H4 (cell line): ENCODE measurements at places on chromosomes 7 and 10. TPM values are rescaled to one million over a fixed set of nuclear protein-coding genes. Genes with fewer than 3 reads are reported as not detected.

Gene LIPK
- not detected in 2 replicates for total RNA-seq

DNA sequence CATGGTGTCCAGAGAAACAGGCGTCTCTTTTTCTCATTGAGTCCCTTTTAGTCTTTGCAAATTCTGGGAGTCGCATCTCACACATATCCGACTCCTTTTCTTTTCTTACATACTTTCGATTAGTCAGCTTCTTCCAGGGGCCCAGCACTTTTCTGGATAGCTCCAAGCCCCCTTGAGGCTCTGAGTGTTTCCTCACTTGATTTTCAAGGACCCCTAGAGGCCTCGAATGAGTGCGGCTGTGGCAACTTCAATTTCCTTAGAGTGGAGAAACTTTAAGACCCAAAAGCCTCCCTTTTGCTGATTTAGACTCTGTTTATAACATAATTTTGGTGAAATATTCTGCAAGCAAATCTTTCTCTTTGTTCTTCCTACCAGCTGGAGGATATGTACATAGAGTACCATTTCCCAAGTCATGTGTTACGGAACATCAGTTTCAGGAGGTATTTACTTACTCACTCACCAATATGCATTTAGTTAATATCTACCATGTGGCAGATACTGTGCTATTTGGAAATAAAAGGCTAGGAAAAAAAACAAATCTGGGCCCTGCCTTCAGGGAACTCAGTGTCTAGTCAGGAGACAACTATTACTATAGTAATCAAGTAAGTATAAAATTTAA, 555.2 kb downstream of the REEP3 start:
- DNase-seq: no peak

- no peak for DNase-seq
These were observed 133.5 kb downstream of the BUB3 start for GRCh38 chr10:123287594-123288247.

DNA sequence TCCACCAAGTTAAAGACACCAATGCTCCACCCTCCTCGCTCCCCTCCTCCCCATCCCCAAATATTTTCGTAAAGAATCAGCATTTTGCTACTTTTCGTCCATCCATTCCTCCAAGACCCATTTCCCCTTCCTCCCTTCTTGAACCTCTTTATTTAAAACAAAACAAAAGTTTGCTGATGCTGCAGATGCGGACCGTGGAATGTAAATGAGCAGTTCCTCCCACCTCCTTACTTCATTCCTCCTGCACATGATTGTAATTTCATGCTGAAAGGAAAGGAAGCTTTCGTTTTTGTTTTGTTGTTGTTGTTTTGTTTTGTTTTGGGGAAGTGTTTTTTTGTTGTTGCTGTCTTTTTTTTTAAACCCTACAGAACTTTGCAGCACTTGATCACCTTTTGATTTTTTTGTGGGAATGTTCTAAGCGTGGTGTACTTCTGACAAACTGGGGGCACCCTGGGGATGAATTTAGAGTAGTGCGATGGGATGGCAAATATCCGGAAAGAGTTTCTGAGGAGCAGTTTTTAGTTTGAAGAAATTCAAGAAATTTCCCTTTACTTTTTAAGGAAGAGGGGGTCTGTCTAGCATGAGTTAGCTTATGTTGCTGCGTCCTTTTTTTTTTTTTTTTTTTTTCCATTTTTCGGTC, 177.3 kb downstream of the TCF7L2 start:
- no peak for DNase-seq

GRCh38 chr10:75011221-75011620, 100.2 kb upstream of the SAMD8 start:
- no peak for DNase-seq

GRCh38 chr7:105065104-105065503, 51.1 kb downstream of the KMT2E start:
- DNase-seq: no peak

- no peak for DNase-seq
These were observed 2.9 kb downstream of the TWIST1 start for GRCh38 chr7:19114551-19114855.

Gene EPHA1
- not detected in 2 replicates for total RNA-seq

- no peak for DNase-seq
These were observed 118.0 kb downstream of the BUB3 start for GRCh38 chr10:123272171-123272570.

GRCh38 chr7:108331971-108332370, 124.3 kb downstream of the NRCAM start:
- DNase-seq: no peak

- no peak for DNase-seq
These were observed 86.2 kb downstream of the CREM start for GRCh38 chr10:35212856-35213255.

DNA sequence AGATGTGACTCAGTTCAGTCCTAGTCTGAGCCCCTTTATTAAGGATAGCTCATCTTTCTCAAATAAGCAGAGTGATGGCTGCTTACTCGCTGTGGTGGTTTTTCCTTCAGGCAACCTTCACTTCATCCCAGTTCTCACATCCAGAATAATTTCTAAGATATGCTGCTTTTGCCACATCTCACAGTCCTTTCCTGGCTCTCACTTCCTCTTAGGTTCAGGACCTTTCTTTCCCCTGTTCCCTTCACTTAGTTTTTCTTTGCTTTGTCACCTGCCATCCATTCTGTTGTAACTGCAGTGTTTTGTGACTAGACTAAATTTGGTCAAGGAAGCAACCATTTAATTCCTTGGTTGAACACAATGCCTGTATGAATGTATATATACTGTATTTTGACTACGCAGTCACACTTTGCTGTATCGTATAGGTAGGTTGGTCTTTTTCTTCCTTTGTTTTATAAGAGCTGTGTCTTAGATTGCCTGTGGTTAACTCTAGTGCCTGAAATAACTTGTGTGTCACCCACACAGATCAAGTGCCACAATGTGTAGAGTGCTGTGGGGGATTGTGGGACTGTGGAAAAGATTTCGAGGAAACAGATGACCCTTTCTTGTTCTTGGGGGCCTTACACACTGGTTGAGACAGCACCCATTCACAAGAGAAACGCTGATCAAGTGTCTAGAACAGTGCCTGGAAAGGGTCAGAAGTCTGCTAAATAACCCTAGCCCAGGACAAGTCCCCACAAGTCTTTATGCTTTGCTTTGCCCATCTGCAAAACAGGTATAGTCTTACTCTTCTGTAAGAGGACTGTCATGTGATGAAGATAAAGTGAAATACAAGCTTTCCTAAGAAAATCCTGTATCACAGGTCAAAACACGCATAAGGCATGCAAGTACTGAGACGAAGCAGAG, 2.6 kb downstream of the ZNF655 start:
- DNase-seq: no peak

Gene PDZD7
- total RNA-seq: 0.21 and 0.97 TPM in 2 replicates

DNA sequence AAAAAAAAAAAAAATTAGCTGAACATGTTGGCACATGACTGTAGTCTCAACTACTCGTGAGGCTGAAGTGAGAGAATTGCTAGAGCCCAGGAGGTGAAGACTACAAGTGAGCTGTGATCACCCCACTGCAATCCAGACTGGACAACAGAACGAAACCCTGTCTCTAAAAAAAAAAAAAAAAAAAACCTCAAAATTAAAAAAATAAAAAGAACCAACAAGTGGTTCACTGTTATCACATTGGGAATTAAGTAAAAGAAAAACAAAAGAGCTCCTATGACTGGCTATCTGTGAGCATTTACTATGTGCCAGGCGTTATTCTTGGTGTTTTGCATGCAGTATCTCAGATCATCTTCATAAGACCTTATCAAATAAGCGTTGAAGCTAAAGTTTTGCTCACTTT, 66.0 kb downstream of the ANLN start:
- DNase-seq: no peak

Gene PALS2
- total RNA-seq: 40.0 and 49.1 TPM in 2 replicates

- DNase-seq: no peak
These were observed 115.9 kb downstream of the MALRD1 start for GRCh38 chr10:19164461-19164860.

DNA sequence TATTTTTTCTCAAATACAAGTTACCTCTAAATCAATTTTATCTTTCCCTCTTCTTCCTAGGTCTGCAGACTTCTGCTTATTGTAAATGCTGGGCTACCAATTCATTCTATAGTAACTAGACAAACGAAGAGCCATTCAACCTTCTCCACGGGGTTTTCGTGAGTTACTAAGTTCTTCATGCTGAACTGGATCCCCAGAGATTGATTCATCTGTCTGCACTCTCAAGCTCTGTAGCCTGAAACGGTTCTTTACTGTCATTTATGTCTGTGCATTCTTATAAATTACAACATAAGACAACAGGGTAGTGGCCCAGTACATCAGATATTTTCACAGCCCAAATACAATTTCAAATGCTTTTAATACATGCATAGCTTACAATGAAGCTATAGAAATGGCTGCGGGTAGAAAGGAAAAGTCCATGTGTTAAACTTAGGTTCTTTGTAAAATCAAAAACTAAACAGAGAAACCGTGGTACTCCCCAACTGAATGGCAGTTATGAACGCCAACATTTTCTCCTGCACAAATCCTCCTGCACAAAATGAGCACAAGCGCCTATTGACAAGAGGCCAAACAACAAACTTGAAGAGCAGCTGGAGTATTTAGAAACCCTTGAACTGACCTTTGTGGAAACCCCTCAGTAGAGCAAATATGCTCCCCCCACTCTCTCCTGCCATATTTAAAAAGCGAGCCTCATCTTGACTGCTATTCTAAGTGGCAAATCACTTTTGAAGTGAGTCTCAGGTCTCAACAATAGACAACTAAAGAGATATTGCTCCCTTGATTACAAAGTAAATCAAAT, 20.7 kb downstream of the LAMB1 start:
- DNase-seq: no peak

- peak; percentile 51 for DNase-seq
These were observed 70.5 kb downstream of the KLF6 start for GRCh38 chr10:3714531-3714930.

DNA sequence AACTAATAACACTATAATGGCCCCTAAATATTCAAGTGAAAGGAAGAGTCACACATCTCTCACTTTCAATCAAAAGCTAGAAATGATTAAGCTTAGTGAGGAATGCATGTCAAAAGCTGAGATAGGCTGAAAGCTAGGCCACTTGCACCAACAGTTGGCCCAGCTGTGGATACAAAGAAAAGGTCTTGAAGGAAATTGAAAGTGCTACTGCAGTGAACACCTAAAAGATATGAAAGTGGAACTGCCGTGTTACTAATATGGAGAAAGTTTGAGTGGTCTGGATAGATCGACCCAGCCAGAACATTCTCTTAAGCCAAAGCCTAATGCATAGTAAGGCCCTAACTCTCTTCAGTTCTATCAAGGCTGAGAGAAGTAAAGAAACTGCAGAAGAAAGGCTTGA, 12.1 kb upstream of the SNX13 start:
- no peak for DNase-seq

Gene CPVL
- total RNA-seq: 106 and 113 TPM in 2 replicates

- DNase-seq: no peak
These were observed 27.1 kb upstream of the GJD4 start for GRCh38 chr10:35577926-35578617.

DNA sequence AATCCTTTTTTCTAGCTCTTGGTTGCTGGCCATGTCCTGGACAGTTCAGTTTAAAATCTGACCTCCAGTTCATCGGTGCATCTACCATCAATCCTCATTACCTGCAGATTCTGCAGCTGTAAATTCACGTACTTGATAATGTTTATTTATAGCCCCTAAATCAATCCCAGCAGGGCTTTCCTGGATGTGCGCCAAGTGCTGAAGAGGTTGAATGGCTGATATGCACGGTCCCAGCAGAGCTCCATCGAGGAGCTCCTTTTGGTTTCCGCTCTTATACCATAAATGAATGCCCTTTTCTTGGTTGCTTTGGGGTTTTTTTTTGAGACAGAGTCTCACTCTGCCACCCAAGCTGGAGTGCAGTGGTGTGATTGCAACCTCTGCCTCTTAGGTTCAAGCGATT, 91.2 kb upstream of the CCZ1B start:
- DNase-seq: no peak

DNA sequence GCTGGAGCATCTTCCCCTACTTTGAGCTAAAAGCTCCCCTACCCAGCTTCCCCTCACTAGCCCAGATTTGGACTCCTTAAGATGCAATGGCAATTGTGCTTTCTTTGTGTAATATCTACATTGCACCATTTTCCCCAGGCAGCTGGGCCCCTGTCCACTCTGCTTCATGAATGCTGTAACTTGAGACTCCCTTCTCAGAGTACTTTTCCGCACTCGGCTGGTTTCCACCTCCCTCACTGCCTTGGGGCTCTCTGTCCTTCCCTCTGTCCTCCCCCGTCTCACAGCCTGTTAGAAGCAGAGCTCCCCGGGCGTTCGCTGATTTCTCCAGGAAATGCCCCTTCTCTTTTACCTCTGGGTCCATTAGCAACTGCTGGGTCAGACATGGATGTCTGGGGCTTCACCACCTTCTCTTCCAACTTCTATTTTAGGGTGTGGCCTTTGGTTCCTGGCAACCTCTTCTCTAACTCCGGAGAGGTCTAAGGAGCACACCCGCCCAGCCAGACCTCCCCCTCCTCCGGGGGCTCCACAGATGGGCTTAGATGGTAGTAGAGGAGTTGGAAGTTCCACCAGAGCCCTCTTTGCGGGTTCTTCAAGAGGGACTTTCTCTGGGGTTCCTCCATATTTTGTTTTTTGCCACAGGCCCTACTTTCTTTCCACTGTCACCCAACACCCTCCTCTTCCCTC, 2.9 kb upstream of the TMEM72 start:
- peak; percentile 63 for DNase-seq
